Type B pancreatic cell (in vitro differentiated cells): ENCODE measurements at places on chromosomes 2 and 18. TPM values are rescaled to one million over a fixed set of nuclear protein-coding genes. Genes with fewer than 3 reads are reported as not detected.

MATN3 gene
- total RNA-seq: 0.45 and 3.0 TPM in 2 replicates

MEIS1 gene
- total RNA-seq: 250 and 255 TPM in 2 replicates

HOXD9 gene
- total RNA-seq: 0.19 and 1.5 TPM in 2 replicates

TDRD15 gene
- total RNA-seq: 0.17 TPM in 1 of 2 replicates, not detected in the other

- no peak for DNase-seq
These were observed 140.3 kb downstream of the OSR1 start for GRCh38 chr2:19218166-19218565.

GRCh38 chr2:211061612-211062296 is 505.4 kb downstream of the CPS1 start:
- DNase-seq: no peak

GRCh38 chr2:241224018-241224850 is 35.8 kb downstream of the ANO7 start:
- DNase-seq: no peak

DNA sequence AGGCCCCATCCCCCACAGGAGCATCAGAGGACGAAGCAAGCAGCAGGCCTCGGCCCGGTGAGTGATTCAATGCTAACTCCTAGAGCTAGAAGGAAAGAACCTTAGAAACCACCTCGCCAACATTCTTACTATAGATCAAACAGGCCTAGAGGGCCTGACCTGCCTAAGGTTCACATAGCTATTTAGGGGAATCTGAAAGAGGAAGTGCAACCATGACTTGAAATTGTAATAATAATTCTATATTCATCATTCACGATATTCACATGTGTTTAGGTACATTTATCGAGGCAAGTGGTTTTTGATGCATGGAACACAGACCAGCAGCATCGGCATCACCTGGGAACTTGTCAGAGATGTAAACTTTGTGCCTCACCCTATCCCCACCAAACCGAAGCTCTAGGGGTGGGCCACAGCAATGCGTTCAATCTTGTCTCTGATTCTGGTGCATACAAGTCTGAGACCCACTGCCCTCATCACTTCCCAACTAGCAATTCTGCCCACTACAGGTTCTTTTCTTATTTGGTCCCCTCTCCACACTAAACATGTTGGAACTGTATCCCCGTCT is 78.0 kb upstream of the DNMT3A start:
- DNase-seq: no peak

- DNase-seq: no peak
These were observed 36.8 kb upstream of the IGFBP2 start for GRCh38 chr2:216596236-216596979.

DNA sequence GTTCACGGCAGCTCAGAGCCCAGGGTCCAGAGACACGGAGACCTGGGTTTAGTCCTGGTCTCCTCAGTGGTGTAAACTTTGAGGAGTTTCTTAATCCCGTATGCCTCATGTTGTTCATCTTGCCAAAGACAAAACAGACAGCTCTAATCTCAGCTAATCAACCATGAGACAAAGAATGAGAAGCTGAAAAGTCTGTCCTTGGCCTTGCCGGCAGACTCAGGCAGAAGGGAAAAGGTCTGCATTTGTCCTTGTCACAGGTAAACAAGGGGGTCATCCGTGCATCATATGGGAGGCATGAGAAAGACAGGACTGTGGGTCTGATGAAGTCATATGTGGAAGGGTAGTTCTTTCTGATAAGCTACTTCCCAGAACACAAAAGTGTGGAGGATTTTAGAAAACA is 1.8 kb upstream of the ARMC9 start:
- DNase-seq: no peak
